ENCODE measurements at places on chromosomes 11 and 22.

DNA sequence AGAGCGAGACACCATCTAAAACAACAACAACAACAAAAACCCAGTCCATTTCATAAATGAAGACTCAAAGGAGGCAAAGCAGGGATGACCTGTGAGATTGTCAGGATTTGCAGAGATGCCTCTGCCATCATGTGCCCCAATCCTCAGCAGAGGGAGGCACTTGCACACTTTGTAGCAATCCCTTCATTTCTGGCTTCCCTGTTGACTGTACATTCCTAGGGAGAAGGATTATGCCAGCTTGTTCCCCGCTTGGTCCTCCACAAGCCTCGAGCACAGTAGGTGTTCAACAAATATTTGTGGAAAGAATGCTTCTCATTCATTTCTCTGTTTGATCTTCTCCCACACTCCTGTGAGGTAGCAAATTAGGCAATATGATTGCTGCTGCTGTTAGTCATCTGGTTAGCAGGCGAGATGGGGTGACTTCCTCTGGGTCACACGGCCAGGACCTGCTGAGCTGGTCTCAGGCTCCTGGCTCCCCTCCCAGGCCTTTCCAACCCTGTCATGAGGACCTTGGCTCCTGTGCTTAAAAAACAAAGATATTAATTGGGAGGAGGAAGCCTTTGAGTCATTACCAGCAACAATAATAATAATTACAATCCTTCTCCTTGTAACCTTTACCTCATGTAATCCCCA is 34.1 kb downstream of the LIF start:
- DNase-seq: peak; percentile 56

GRCh38 chr11:83815736-83816135 is 529.6 kb upstream of the CCDC90B start:
- no peak for DNase-seq

DNA sequence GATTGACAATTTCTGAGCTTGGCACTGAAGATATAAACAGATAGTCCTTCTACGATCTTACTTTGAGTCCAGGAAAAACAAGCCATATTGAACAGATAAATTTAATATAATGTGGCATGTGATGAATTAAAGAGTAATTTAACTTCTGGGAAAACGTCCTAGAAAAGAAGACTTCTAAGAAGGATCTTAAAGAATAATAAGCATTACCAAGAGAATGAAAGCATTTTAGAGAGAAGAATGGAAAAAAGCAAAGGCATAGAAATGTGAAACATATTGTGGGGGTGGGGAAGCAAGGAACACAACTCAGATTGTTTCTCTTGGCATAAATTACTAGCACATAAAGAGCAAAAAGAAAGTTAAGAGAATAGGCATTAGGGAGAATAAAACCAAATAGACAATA is 5.4 kb downstream of the DDIAS start:
- DNase-seq: no peak

- DNase-seq: no peak
Measured at GRCh38 chr11:69866648-69867047, 47.4 kb upstream of the FGF3 start.

DNA sequence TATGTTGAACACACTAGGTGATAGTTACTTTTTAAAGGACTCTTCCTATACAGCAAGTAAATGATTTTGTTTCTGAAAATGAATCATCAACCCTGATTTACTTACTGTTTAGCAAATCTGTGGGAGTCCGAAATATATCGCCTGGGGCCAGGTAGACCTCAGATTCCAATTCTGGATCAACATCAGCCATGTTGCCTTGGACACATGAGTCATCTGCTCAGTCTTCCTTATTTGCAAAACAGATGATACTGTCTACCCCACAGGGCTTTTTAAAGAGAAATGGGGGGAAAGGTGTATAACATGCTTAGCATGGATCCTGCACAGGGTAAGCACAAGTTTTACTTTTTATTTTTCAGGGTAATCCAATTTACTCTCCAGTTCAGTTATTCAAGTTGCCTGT is 324.2 kb downstream of the TENM4 start:
- no peak for DNase-seq

DNA sequence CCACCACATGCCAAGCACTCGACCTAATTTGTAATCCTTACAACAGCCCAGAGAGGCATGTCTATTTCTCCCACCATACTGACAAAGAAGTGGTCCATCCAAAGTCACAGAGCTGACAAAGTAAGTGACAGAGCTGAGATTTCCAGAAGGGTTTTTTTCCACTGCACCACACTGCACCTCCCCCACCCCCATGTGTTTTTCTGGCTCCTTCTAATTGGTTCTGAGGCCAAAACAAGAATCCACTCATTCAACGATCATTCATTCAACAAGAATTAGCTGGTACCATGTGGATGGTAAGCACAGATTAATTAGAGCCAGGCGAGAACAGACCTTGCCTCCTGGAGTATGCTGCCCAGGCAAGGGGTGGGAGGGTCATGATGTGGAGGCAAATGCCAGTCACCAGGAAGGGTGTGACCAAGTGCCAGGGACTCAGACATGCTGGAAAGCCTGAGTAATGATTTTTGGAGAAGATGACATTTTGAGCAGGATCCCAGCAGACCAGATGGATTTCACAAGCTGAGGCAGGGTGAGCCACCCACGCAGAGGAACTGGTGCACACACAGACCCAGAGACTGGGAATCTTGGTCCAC is 14.9 kb upstream of the PRG2 start:
- DNase-seq: no peak

DNA sequence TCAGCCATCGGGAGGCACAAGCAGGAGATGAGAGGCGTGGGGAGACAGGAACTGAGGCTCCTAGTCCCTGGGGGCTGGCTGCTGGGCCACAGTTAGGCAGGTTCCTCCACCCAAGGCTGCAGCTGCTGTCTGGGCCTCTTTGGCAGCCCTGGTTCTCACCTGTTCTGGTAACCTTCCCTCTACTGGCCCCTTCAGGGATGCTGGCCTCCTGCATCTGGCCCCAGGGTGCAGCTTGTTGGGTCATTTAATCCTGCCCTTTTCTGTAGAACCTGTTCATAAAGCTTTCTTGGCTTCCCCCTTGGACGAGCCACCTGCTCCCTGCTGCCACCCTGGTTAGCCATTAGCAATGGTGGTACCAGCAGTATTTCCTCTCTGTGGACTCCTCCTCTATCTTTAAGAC is 5.5 kb downstream of the USH1C start:
- DNase-seq: no peak

DNA sequence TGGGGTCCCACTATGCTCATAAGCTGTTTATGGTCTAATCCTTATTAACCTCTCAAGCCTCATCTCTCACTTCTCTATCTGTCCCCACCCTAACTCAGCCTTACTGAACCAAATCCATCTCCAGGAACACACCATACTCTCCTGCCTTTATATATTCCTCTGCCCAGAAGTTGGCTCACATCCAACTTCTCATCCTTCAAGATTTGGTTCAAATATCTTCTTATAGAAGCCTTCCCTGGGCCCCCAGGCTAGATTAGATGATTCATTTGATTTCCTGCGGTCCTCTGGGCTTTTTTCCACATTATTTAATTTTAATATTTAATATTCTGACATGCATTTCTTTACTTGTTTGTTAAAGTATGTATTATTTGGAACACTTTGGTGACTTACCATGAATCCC is 23.2 kb downstream of the MEI1 start:
- no peak for DNase-seq
